Ovary (tissue), 10 donors: ENCODE measurements at places on chromosomes 1 and 21. TPM values are rescaled to one million over a fixed set of nuclear protein-coding genes. Genes with fewer than 3 reads are reported as not detected.

CA6 gene
- total RNA-seq: not detected

- H3K4me3 ChIP-seq: no peak overlapping the region
- DNase-seq: no peak
- H3K27me3 ChIP-seq: no peaks in the 10 kb centered on the region
- H3K4me1 ChIP-seq: peaks cover 28% of the 10 kb centered on the region
- no peaks in the 10 kb centered on the region for H3K36me3 ChIP-seq
These were observed 17.5 kb upstream of the ECE1 start for GRCh38 chr1:21307663-21308305.

DNA sequence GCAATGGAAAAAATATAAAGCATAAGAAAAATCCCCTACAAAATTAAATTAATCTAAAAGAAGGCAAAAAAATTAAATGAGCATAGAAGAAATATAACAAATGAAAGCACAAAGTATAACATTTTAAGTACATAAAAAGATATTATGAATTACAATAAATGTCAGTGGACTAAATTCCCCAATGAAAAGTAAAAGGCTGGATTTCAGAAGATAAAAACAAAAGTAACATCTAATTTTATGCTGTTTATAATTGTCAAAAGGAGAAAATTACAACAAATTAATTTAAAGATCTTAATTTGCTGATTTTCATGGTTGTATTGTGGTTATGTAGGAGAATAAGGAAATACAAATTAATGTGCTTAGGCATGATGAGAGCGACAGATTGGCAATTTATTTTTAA is 92.8 kb downstream of the NGF start:
- H3K27ac ChIP-seq: no peak overlapping the region
- no peak overlapping the region for H3K4me3 ChIP-seq
- no peak for DNase-seq
- H3K4me1 ChIP-seq: no peaks in the 10 kb centered on the region

DNA sequence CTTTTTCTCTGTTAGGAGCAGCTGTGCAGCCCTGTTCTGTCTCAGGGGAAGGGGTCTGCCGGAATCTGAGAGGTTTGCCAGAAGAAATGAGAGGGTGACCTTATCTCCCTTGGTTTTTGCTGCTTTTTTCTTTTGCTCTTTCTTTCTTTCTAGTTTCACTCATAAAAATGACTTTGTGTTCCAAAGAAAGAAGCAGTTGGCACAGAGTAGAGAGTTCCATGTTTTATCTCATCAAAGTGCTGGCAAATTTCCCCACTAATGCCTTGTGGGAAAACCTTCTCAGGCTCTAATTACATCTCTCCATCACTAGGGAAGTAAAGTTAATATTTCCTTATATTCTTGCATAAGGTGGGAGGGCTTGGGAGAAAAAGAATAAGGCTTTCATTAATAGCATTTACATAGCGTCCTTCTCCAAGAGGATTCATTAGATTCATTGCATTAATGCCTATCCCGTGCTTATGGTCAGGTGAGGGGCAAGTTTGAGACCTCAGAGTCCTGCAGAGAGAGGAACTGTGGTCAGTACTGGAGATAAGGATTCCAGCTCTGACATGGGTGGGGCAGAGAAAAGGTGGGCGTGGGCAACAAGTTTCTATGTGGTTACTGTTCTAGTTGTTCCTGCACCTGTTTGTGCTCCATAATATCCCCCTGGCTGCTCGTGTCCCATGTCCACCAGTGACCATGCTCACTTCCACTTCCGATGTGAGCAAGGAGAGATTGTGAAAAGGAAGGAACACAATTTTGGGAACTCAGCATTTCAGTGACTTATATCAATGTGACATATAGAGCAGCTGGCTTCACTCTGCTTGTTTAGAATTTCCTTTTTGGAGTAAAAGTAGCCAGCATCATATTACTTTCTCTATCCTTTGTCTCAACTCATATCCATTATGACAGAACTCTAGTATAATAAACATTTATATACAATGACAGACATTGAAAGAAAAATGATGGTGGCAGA is 79.5 kb downstream of the DISC1 start:
- peaks cover 6% of the 10 kb centered on the region for H3K4me1 ChIP-seq
- H3K27ac ChIP-seq: no peak overlapping the region
- no peaks in the 10 kb centered on the region for H3K36me3 ChIP-seq
- DNase-seq: no peak

GRCh38 chr21:44477712-44478111 is 22.4 kb downstream of the LRRC3 start:
- no peaks in the 10 kb centered on the region for H3K4me1 ChIP-seq
- no peak overlapping the region for H3K27ac ChIP-seq
- H3K4me3 ChIP-seq: no peak overlapping the region
- H3K36me3 ChIP-seq: no peaks in the 10 kb centered on the region

GRCh38 chr1:209565759-209566678 is 17.5 kb upstream of the CAMK1G start:
- H3K4me3 ChIP-seq: no peak overlapping the region
- H3K36me3 ChIP-seq: no peaks in the 10 kb centered on the region
- no peaks in the 10 kb centered on the region for H3K27me3 ChIP-seq
- no peaks in the 10 kb centered on the region for H3K4me1 ChIP-seq
- DNase-seq: peak; percentile 52
- H3K27ac ChIP-seq: no peak overlapping the region

GRCh38 chr1:15018767-15019166 is 134.8 kb upstream of the TMEM51 start:
- peaks cover 5% of the 10 kb centered on the region for H3K4me1 ChIP-seq
- no peak overlapping the region for H3K27ac ChIP-seq
- no peak for DNase-seq
- no peaks in the 10 kb centered on the region for H3K36me3 ChIP-seq

- H3K4me3 ChIP-seq: no peak overlapping the region
- no peaks in the 10 kb centered on the region for H3K27me3 ChIP-seq
- H3K27ac ChIP-seq: no peak overlapping the region
- DNase-seq: no peak
- no peaks in the 10 kb centered on the region for H3K36me3 ChIP-seq
- no peaks in the 10 kb centered on the region for H3K4me1 ChIP-seq
These were observed 168.6 kb upstream of the FGGY start for GRCh38 chr1:59128239-59128736.

DNA sequence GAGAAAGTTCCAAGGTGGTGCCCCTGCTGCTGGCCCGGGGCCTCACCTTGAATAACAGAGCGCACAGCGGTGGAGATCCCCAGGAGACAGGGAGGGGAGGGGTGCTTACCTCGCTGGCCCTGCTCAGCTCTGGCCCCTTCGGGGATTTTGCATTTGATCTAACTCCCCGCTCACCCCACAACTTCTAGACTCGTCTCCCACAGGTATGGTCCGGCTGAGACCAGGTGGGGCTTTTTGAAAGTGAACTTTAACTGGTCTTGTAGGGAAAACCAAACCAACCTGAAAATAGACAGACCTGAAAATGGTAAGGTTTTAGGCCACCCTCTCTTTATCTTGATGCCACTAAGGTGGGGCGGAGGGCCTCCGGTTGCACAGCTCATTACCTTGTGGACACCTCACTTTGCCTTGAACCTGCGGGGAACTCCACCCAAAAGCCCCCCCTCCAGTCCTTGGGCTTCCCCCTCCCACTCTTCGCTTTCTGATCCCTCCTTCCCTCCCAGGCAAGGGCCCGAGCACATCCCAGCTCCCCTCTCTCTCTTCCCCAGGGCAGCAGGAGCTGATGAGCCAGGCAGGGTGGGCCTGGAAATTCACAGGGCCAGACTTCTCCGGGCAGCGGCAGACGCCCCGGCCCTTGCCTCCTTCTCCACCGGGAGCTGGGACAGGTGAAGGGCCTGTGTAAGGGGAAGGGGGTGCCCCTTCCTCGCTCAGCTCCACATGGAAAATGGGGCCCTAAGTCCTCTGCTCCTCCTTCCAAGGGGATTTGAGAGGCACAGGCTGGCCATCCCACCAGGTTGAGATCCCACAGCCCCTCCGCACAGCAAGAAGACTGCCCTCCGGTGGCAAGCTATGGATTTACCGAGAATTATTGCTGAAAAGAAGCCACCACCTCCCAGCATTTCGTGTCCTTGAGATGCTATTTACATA is 16.1 kb downstream of the TNFRSF8 start:
- H3K4me1 ChIP-seq: peaks cover 2% of the 10 kb centered on the region
- no peaks in the 10 kb centered on the region for H3K36me3 ChIP-seq
- peak; percentile 62 for DNase-seq
- no peaks in the 10 kb centered on the region for H3K27me3 ChIP-seq
- no peak overlapping the region for H3K4me3 ChIP-seq
